ENCODE measurements at places on chromosomes 5 and 9.
A peak's percentile ranks its signal among the peaks of the same experiment; 100 is the strongest.

DNA sequence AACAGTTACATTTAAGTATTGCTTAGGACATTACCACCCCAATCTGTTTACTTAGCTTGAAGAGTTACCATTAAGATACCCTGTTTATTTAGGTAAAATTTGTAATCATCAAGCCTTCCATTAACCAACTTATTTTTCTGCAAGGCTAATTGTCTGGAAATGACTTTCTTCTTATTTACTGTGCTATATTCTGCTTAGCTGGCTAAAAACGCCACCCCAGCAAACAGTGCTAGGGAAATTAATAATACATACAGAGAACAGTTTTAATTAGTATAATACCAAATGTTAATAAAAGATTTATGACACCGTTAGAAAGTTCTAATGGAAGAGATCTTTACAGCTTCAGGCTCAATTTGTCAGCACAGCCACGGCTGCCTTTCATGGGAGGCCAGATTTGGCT is 14.0 kb downstream of the TLX3 start:
- DNase-seq: no peak

GRCh38 chr9:34171753-34172535 is 6.9 kb upstream of the UBAP1 start:
- DNase-seq: no peak

DNA sequence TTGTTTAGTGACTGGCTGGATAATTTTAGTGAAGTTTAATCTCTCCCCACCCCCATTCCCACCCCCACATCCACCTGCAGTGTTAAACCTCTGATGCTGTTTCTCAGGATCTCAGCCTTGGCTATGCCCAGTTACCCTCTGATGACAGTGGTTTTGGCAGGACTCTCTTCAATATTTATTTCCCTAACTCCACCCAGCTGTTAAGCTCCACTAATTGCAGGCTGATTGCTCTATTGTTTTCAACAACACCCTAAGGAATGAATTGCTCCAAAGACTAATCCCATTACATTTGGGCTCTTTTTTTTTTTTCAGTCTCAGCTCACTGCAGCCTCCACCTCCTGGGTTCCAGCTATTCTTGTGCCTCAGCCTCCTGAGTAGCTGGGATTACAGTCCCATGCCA is 46.3 kb downstream of the PHAX start:
- no peak for DNase-seq

DNA sequence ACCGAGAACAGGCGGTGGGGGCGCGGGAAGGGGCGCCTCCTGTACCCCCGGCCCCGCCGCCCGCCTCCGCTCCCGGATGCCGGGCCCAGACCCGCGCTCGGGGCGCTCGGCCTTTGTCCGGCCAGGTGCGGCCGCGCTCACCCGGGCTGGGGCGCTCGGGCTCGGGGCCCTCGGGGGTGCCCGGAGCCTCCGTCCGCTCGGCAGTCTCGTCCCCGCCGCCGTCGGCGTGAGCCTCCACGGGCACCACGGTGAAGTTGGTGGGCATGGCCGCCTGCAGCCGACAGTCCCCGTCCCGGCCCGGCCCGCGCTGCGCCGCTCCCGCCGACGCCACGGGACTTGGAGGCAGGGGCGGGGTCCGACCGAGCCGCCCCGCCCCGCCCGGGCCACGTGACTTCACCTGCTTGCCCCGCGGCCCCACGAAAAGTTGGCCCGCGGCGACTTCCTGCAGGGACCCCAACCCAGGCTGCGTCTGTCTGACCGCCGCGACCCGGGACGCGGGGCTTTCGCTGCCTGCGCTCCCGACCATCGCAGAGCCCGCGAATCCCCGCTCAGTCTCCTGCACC is at the start of gene SLC12A7:
TSS of gene SLC12A7 (minus strand) at position 337 of the 563 bp plus-strand sequence. CDS start at position 265, 72 bp downstream.
- DNase-seq: peak; percentile 50

GRCh38 chr5:160047423-160047822 is 38.5 kb downstream of the TTC1 start:
- DNase-seq: no peak

DNA sequence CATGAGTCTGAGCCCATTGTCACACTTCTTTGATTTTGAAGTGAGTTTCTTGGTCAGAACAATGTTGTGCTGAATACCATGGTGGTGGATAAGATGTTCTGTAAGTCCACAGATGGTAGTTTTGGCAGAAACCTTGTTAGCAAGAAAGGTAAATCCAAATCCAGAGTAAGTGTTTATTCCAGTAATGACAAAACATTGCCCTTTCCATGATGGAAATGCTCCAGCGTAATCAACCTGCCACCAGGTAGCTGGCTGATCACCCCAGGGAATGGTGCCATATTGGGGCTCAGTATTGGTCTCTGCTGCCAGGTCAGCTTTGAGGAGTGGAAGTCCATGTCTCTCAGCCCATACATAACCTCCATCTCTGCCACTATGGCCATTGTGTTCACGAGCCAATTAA is 54.7 kb upstream of the DAPK1 start:
- no peak for DNase-seq

DNA sequence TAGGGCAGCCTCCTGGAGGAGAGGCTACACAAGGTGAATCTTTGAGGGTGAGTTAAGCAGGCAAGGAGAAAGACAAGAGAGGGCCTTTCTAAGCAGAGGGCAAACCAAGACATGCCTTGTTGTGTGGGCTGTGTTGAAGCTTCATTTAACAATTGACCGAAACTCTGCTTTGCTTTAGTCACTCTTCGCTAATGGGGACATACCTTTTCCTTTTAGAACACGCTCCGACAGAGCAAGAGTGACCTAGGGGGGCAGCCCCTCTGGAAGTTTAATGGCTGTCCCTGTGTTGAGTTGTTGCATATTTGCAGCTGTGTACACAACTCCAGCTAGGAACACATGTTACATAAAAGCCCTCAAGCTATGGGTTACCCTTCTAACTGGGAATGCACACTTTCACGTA is 218.1 kb upstream of the WWC1 start:
- DNase-seq: no peak

GRCh38 chr9:32703635-32704034 is 68.2 kb upstream of the TAF1L start:
- peak; percentile 2 for DNase-seq

GRCh38 chr5:73544429-73545402 is 20.7 kb downstream of the ANKRA2 start:
- no peak for DNase-seq

- no peak for DNase-seq
These were observed 22.6 kb downstream of the CD180 start for GRCh38 chr5:67173959-67174358.

DNA sequence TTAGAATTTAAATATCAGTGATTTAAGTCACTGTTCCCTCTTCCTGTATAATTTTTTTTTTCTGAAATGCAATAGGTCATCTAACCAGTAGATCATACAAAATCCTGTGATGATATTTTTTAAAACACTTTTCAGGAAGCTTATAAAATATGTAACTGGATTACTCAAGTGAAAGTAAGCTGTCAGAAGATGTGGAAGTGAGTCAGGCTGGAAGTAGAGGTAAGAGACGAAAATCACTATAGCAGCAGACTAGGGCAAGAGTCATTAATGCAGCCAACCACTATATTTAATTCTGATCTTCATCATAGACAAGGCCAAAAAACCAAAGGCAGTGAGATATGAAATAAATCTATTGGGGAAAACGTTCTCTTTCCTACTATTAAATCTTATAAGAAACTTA is 65.7 kb upstream of the C6 start:
- no peak for DNase-seq

GRCh38 chr5:62578540-62578939 is at the start of gene LRRC70:
Gene LRRC70 (plus strand): TSS chr5:62578819. CDS start chr5:62579439, 620 bp downstream.
- no peak for DNase-seq

DNA sequence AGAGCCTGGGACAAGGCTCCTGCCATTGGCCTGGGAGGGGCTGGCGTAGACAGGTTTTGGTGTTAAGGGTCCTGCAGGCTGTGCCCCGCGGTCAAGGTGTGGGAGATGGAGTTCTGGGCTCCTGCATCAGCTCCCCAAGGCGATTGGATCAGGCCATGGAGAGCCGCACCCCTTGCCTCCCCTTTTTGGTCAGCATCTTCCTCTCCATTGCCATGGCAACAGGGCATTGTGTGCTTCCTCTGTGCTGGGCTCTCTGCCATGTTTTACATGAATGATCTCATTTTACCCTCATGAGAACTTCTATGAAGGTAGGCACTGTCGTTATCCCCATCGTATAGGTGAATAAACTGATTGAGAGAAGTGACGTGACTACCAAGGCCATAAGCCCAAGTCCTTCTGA is 344.3 kb upstream of the CLINT1 start:
- no peak for DNase-seq

DNA sequence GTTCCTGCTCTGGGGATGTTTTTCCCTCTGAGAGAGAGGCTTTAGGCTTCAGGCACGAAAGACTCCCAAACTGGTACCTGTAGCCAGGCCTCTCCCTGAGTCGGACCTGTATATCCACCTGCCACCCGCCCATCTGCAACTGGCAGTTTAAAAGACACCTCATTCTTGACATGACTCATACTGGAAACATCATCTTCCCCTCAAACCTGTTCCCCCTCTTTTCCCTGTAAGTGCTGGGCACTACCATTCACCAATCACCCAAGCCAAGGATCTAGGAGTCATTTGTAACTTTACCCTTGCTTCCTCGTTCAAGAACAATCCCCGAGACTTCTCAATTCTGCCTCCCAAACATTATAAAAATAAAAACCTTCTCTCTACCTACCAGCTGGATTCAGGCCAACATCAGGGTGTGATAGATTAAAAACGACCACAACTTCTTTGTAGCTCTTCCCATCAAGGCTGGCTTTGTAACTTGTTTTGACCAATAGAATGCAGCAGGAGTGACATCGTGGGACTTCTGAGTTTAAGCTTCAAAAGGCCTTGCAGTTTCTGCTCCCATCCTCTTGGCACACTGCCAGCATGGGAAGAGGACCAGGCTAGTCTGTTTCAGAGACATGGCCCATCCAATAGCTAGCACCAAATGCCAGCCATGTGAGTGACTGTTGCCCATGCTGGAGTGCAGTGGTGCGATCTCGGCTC is 1.8 kb upstream of the WDR31 start:
- DNase-seq: no peak

- DNase-seq: no peak
These were observed 275.7 kb downstream of the CSNK1G3 start for GRCh38 chr5:123787635-123788034.

- DNase-seq: no peak
These were observed 497.0 kb upstream of the TUSC1 start for GRCh38 chr9:26175264-26175663.

GRCh38 chr9:125361837-125362531 is 100.4 kb downstream of the GAPVD1 start:
- DNase-seq: no peak

GRCh38 chr5:170791325-170791954 is 7.9 kb downstream of the GABRP start:
- peak; percentile 79 for DNase-seq

GRCh38 chr5:77590347-77590746 is 48.2 kb downstream of the OTP start:
- DNase-seq: no peak

DNA sequence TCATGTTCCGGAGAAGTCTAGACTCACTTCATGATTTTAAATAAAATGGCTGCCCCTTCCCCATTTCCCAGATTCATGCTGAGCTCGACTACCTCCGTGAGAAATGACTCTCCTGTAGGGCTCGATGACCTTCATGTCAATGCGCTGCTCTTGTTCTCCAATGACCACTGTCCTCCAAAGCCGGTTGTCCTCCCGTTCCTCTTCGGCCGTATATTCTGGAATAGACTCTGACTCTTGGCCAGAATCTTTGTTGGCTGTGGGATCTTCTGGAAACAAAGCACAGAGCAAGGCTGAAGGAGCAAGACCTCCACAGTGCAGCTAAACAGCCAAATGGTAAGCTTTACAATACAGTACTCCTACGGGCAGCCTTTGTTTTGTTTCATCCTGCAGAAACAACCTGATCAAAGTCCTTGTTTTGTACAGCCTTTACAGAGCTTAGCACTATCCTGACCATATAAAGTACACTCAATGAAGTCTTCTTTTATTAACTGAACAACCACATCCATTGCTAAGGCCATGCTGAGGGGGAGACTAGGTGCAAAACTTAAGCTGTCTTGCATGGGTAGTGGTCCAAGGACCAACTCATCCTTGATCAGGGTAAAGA is 119.5 kb upstream of the PCA3 start:
- no peak for DNase-seq

- DNase-seq: no peak
These were observed 1435.6 kb upstream of the NUDT12 start for GRCh38 chr5:104998169-104998568.
